Stimulated activated CD8-positive, alpha-beta memory T cell treated with anti-CD3 and anti-CD28 coated beads, Interleukin-15, amount 100 ng/mL, for 24 hours (primary cell): ENCODE measurements at places on chromosomes 12 and 14.

GRCh38 chr14:90726656-90727055 is 89.6 kb downstream of the TTC7B start:
- no peak for DNase-seq

- no peak for DNase-seq
These were observed 13.0 kb upstream of the NUDT14 start for GRCh38 chr14:105193916-105194782.

- no peak for DNase-seq
These were observed 11.4 kb downstream of the SLC15A5 start for GRCh38 chr12:16266085-16266484.

DNA sequence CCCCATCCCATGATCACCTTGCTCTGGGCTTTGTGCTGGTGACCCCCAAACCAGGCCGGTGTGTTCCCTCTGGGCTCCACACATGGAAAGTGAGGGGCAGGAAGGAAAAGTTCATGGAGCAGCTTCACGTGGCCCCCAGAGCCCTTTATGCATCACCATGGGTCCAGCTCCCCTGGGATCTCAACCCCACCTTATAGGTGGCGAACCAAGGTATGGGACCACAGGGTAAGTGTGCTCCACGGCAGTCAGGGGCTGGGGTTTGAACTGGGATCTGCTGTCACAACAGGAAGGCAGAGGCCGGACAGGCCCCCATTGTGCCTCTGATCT is 7.4 kb upstream of the BEGAIN start:
- DNase-seq, result no peak

GRCh38 chr12:128385736-128386135 is 118.8 kb downstream of the TMEM132C start:
- no peak for DNase-seq

DNA sequence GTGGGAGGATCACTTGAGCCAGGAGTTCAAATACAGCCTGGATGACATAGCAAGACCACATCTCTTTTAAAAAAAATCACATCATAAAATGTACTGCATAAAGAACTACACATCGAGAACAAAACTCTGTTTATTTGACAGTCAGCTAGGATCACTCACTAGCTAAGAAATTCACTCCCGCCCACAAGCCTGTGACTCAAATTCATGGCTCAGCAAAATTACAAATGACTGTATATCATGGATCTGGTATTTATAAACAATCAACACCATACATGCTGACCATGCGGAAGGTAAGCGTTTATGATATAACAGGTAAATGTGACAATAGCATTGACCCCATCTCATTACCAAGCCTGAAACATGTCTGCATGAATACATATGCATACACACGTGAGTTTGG is 206.5 kb downstream of the EFCAB11 start:
- no peak for DNase-seq

DNA sequence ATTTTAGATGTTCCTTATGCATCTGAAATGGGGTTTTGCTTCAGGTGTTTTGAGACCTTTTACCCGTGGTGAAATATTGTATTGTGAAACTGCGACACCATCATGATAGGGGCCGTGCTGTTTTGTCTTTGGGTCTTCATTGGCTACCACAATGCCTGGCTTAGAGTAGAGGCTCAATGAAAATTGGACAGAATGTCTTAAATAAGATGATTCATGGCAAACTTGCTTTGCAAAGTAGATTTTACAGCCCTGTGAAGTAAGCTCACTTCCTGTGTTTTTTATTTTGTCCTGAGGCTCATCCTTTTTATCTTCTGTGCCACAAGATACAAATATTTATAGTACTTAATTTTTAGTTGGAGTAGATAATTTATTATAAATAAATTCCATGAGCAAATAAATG is 111.3 kb upstream of the FRMD6 start:
- no peak for DNase-seq

DNA sequence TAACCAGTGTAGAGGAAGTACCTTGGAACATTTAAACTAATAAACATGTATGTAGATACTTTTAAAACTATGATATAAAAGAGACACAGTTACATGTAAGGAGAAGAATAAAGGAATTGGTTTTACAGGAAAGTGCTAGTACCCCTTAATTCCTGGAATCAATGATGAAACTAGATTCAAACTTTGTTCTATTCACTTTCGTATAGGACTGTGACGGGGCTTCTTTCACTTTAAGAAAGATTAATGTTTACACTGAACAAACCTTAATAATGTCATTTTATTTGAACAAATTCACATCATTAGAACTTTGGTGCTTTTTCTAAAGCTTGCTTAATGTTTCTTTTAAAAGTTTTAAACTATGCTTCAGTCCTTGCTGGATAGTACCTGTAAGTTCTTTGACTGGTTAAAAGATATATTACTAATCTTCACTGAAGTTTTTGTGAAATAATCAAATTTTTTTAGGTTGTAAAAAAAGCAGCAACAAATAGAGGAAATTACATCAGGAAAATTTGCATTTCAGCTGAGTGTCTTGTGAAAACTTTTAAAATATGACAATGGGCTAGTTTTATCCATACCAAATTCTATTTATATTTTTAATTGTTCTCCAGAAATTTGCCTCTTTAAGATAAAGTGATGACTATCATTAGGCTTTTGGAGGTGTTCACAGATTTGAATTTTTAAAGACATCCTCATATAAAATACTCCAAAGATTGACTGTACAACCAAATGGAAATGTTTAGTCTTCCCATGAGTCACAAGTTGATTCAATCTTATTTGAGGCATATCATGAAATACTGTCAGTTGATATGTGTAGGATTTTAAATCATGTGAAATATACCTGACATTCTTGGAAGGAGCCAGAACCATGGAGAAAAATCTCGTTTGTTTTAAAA is 36.2 kb downstream of the PAPOLA start:
- DNase-seq, result no peak

DNA sequence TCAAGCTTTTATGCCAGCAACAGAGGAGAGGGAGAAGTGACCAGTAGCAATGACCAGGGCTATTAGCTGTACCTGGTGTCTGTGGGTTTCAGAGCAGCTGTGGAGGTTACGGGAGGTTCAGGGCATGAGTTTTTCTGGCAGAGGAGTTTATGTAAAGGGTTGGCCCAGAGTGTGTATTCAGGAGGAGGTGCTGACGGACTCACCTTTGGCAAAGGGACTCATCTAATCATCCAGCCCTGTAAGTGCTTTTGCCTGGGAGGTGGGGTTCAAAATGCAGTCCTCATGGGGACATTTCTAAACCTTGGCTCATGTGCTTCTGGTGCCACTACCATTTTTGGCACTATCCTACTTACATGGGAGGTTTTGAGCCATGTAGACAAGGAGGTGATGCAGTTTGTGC is 95.3 kb downstream of the DAD1 start:
- DNase-seq, result no peak

GRCh38 chr14:72094844-72095582 is 162.8 kb downstream of the RGS6 start:
- DNase-seq, result no peak

GRCh38 chr12:91037276-91037675 is 20.5 kb downstream of the KERA start:
- DNase-seq, result no peak

DNA sequence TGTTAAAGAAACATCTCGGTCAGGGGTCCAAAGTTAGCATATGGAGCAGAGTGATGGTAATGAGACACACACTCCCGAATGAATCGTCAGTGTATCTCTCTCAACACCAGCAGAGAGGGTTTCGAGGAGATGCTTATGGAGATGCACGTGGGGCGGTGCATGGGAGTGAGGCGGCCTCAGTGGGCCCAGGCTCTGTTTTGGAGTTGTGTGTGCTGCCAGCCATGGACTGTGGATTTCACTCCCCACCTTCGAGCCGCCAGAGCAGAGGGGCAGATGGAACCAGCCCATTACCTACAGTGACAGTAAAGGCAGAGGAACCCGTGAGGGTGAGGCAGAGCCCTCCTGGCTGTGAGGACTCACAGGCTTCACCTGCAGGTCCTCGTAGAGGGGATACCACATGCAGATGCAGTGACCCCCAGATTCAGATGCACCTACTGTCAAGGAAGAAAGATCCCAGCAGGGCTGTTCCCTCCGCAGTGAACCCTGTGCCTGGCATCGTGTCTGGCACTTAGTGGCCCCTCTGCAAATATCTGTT is 68.2 kb downstream of the WDR20 start:
- no peak for DNase-seq

DNA sequence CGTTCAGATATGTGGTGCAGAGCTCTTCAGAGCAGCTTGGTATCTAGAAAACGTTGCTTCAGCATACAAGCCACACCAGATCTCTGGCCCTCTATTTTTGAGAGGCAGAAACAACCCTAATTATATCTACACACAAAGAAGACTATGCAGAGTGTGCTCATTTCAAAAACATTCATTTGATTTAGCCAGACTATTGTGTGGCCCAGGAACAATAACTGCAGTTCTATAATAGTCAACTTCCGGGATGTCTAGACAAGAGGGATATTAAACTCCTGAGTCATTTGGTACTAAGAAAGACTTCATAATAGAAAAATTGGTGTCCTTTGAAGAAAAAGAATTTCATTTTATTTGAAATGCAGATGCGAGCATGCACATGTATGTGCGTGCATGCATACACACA is 153.8 kb downstream of the PELI2 start:
- no peak for DNase-seq

GRCh38 chr12:41920355-41920754 is 224.3 kb downstream of the GXYLT1 start:
- no peak for DNase-seq

- DNase-seq, result no peak
These were observed 366.0 kb upstream of the RGS6 start for GRCh38 chr14:71566276-71566675.

- DNase-seq, result no peak
These were observed 1283.2 kb downstream of the TMEM121 start for GRCh38 chr14:106809615-106810014.

DNA sequence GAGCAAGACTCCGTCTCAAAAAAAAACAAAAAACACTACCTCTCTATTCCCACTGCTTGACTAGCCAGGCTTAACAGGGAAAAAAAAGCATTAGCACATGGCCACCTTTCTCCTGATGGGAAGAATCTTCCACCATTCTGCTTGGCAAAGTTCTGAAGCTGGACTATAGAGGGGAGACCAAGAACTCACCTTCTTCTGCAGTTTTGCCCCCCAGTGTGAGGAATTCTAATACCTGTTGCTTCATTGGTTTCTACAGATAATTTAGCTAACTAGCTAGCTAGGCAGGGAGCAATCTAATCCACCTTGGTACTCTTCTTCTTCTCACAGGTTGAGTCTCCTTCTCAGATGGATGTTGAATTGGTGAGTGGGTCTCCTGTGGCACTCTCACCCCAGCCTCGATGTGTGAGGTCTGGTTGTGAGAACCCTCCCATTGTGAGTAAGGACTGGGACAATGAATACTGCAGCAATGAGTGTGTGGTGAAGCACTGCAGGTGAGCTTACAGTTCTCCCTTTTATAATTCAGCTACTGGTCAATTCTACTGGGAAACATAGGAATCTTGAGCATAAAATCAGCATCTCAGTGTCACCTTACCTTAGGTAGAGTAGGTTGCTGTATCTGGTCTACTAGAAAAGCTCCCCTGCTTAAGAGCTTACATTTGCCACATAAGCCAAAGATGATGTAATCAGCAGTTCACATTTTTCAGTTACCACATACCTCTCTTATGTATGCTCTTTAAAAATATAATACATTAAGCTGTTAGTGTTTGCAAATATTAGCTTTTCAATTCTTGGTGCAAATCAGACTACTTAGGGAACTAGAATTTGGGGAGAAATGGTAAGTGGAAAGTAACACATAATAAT is 16.0 kb downstream of the METTL3 start:
- no peak for DNase-seq

DNA sequence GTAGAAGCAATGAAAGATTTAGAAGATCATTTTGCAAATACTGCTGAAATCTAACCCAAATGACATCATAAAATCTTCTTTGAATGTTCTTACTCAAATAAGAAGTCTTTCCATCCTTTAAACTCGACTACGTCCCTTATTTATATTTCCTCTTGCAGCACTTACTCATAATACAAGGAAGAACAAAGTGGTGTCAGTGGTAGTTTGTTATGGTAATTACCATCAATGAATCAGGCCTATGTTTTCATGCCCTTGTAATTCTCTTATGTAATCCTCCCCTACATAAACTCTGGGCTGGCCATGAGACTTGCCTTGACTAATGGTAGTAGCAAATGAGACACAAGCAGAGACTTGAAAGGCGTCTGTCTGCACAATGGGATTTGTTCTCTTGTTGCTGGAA is 17.0 kb downstream of the EEA1 start:
- DNase-seq, result no peak

GRCh38 chr14:69882915-69883314 is 3.7 kb downstream of the SMOC1 start:
- no peak for DNase-seq

DNA sequence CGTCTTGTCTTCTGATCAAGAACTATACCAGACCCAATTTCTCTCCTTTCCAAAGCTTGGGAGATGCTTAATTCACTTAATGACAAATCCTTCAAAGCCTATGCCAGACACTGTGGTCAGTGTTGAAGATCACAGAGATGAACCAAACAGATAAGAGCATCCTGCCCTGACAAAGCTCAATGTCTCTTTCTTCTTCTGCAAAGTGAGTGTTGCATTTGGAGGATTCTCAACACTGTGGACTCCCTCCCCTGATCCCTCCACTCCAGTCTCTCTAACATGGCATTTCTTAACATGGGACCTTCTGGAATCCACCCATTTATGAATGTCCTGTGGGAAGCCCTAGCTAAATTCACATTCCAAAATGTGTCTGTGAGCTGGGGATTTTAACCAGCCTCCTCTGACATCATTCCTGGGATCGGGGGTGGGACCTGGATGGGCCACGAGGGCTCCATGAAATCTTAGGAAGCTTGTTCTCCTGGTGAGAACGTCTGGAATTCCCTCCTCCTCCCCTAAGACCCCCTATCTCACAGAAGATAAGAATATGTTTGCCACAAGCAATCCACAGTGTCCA is 20.3 kb downstream of the SYNE3 start:
- DNase-seq, result no peak

GRCh38 chr12:124346425-124347168 is 51.7 kb downstream of the RFLNA start:
- DNase-seq, result no peak

DNA sequence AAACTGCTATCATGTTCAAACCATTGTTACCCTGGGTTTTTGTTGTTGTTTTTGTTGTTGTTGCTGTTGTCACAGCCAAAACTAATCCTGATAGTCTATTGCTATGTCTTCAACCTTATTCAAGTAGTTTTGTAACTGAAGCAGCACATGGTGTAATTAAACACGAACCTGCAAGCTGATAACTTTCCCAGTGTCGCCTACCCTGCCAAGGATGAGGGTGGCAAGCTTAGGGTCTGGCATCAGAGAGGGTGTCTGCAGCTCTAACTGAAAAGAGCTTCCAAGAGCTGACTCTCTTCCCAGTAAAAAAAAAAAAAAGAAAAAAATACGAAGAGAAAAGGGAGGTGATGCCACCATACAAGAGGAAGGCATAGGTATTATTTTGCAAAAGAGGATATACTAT is 86.3 kb upstream of the BCL2L14 start:
- DNase-seq, result no peak

DNA sequence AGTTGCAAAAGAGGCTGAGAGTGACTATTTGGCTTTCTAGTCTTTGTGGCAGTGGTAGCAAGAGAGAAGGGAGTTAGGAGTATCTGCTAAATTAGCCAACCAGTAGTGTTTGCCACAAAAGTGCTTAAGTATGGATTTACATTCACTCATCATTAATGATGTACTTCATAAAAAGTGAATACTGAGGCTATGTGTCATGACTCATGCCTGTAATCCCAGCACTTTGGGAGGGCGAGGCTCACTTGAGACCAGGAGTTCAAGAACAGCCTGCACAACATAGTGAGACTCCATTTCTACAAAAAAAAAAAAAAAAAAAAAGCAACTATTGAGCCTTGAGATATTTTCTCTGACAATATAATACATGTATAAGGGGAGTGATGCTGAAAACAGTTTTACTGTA is 36.8 kb downstream of the CCDC177 start:
- no peak for DNase-seq

- no peak for DNase-seq
These were observed 4.0 kb upstream of the C1R start for GRCh38 chr12:7096006-7096932.
